ENCODE measurements at places on chromosomes 12 and 14.

DNA sequence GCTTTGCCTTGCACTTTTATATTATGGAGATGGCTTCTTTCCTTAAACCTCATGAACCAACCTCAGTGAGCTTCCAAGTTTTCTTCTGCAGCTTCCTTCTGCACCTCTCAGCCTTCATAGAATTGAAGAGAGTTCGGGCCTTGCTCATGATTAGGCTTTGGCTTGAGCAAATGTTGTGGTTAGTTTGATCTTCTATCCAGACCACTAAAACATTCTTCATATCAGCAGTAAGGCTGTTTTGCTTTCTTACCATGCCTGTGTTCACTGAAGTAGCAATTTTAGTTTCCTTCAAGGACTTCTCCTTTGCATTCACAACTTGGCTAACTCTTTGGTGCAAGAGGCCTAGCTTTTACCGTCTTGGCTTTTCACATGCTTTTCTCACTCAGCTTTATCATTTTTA, 125.4 kb downstream of the SNAPC1 start:
- no peak for DNase-seq

GRCh38 chr14:57290751-57291150, 22.0 kb downstream of the AP5M1 start:
- DNase-seq = no peak

GRCh38 chr12:124713436-124714082, 146.1 kb upstream of the NCOR2 start:
- DNase-seq = peak; percentile 76

DNA sequence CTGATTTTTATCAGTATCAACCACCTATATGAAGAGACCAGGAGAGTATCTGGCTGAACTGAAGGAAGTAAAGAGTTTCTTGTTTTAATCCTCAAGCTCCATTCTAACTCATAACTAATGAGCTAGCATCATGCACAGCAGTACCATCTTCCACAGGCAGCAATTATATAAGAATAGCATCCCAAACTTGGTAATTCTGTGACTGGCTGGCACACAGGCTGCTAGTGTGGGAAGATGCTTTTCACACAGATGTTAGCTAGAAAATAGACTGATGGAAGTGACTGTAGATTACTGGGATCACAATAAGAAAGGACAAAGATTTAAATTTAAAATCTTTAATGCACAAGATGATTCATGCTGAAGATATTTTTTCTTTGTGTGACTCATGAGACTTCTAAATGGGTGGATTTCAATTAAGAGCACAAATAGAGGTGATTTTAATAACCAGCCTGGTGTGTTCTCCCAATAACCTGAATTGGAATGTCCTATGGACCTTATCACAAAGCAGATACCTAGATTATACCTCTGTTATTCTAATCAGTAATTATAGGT, 417.7 kb upstream of the ATXN7L3B start:
- DNase-seq = no peak

DNA sequence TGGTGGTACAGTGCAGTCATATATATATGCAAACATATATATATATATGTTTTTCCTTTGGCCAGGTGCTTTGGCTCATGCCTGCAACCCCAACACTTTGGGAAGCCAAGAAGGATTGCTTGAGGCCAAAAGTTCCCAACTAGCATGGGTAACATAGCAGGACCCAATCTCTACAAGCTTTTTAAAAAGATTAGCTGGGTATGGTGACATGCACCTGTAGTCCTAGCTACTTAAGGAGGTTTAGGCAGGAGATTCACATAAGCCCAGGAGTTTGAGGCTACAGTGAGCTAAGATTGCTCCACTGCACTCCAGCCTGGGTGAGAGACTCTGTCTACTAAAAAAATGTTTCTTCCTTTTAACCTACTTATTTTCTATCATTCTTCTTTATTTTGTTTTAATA, 10.2 kb downstream of the PZP start:
- DNase-seq = no peak

- no peak for DNase-seq
Observed at GRCh38 chr12:40263616-40264409, 39.0 kb downstream of the LRRK2 start.

DNA sequence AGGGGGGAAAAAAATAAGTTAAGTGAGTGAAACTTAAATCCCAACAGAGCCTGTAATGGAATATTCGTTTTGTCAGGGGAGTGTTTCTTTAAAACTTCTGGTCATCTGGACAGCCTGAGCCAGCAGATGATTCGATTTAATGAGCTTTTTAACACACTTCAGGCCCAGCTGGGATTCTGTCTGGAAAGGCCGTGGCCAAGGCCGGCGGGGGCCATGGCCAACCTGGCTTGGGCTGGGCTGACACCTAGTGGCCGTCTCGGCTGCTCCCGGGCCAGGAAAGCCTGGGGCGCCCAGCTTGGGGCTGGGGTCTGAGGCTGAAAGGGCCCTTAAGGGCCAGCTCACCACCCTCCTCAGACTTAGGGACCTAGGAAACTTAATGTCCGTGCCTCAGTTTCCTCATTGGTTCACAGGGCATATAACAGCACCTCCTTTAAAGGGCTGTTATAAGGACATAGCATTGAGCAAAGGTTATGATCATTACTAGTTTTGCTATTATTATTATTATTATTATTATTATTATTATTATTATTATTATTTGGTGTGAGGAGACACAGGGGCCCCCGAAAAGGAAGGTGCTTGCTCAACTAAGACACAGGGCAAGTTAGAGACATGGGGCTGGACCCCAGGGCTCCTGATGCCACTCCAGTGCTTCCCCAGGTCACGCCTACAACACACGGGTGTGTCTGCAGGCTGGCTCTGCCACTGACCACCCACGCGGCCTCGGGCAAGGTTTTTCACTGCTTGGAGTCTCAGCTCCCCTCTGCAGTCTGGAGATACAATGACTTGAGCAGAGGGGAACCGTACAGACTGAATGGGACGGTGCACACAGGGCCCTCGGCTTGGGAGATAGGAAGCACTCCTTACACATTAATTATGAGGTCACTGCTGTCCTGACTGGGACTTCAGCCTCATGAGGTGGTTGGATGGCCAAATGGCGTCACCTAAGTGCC, 84.0 kb downstream of the SYNE3 start:
- no peak for DNase-seq

DNA sequence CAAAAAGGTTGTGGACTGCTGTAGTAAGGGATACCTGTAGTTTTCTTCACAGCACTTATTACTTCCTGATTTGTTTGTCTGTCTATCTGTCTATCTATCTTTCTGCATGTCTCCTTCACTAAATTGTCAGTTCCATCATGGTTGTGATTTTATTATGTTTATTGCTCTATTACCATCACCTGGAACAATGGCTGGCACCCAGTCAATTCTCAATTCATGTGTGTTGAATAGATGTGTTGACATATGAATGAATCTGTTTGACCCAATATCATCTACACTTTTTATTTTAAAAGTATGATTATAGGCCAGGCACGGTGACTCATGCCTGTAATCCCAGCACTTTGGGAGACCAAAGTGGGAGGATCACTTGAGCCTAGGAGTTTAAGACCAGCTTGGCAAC, 224.4 kb downstream of the NUBPL start:
- DNase-seq = no peak

DNA sequence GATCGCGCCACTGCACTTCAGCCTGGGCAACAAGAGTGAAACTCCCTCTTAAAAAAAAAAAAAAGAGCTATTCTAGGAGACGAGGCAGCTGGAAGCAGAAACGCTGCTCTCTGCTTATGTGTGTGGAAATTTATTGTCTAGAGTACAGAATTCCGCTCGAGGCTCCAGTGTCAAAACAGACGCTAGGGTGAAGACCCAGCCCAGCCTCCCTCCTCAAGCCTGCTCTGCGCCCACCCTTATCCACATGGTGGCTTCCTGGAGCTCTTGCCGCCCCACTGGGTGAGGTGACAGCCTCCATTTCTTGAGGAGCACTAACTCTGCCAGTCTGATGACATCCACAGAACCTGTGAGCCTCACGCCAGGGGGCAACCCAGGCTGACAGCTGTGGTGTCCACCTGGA, 49.5 kb upstream of the DLK1 start:
- no peak for DNase-seq
